ENCODE measurements at places on chromosomes 5 and 9.

DNA sequence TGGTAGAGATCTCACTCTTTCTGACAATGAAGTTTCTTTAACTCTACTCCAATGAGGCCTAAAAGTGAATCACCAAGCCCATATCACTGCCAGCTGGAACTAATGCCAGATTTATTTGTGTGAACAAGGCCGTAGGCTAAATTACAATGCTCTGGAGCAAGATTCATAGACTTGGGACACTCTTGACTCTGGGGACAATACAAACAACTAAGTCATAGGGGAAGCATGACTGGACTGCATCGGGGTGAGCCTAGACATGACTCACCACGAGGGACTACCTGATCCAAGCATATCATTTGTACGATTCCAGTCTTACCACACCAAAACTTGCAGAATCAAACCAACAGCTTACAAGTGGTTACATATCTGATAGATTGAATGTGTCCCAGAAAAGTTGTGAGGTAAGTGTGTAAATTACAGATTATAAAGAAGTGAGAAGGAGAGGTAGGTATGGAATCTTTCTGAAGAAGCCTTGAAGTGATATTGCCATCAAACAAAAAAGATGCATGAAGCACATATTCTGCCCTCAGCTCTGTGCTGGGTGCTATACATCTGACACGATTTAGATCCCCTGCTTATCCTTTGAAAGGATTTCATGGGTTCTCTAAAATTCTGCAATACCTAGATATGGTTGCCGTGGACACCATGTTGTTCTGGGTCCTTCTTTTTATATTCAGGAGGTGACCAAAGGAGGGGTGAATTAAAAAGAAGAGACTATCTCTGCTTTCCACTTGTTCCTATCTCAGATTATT lies 199.3 kb upstream of the PDE4D start:
- peak; percentile 75 for DNase-seq

DNA sequence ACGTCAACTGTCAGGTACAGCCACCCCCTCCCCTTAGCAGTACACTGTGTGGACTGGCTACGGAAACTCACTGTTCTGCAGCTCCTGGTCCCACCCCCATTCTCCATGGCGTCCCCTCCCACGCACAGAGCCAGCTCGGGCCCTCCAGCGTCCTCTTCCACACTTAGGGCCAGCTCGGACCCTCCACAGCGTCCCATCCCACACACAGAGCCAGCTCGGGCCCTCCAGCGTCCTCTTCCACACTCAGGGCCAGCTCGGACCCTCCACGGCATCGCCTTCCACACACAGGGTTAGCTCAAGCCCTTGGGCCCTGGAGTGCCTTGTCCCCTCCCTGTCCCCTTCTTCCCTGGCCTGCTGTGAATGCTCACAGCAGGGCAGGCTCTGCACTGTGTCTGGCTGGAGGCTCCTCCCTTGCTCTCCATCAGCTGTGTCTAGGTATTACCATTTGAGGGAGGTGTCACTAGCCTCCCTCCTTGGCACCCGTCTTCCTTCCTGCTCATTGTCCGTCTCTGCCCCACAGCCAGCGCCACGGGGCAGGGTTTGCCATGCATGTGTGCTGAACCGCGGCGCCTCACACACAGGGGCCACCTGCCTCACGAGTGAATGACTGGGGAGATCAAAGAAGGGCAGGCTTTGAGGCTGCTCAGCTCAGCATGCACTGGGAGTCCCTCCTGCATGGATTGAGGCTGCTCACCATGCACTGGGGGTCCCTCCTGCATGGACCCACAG lies 78.5 kb upstream of the CACNA1B start:
- DNase-seq, result no peak

DNA sequence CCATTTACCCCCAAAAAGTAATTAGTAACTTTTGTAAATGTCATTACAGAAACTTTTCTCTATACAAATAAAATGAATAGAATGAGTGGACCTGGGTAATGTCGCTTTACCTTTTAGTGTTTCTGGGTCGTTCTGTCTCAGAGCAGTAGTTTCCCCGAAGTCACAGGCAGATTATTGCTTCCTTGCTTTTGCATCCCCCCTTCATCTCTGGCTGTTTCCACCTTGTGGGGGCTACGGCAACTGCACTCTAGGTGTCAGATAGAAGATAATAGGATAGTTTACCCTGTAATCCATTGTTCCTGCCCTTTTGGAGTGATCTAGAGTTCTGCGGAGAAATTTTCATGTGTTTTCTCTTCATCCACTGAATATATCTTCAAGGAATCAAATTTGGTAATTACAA lies 68.7 kb downstream of the PRR16 start:
- no peak for DNase-seq

DNA sequence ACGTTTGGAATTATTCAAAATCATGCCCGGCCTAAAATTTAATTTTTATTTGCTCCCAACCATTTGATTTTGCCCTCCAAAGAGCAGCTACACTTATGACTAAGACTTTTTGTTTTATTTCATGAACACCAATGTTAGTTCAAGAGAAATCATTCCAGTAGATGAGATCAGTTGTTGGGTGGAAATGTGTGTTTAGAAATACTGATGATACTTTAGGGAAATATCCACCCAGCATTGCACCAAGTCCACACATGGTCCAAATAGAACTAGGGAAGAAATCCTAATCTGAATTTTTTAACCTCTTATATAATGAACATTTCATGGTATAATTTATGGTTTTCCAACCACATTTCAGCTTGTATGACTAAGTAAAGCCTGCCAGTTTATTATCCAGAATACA lies 28.3 kb upstream of the GOLPH3 start:
- DNase-seq, result peak; percentile 29

DNA sequence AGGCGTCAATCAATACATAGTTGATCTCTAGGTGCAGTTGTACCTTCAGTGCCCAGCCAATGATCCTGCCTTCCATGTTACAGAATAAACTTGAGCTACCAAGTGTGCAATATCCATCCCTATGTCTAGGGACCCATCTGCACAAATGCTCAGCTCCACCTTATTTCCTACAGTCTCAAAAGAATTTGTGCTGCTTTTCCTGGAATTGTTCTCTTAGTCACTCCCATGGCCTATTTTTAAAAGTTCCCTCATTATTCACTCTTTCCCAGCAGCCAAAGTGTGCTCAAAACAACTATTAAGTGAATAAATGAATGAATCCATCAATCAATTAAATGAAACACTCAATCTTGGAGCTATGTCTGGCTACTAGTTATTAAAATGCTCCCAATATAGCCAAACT lies 14.7 kb downstream of the LIX1 start:
- no peak for DNase-seq

DNA sequence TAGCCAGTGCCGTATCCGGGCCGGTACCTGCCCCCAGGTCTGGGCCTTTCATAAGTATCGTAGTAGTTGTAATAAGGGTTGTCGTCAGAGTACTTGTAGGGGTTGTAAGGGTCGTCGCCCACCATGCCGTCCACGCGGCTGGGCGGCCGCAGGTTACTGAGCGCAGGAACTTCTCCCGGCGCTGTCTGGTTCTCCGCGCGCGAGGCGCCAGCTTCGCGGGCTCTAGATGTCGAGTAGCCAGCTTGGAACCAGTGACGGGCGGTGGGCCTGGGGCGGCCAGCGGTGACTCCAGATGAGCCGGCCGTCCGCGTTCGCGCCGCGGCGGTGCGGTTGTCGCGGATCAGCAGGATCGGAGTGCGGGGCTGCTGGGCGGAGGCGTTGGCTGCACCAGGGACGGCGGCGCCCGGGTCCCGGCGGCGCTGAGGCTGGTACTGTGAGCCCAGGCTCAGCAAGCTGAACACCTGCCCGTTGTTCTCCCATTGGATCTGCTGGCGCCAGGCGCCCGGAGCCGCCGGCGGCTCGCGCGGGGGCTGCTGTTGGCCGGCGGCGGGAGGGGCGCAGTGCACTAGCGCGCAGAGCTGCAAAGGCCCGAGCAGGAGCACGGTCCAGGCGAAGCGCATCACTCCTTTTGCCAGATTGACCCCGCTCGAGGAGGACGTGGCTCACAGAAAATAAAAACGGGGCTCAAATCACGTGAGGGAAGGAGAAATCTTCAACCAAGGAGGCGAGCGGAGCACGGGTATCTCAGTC lies 518 bp downstream of the LOX start:
- no peak for DNase-seq

- no peak for DNase-seq
Measured at GRCh38 chr5:158485604-158486081, 614.1 kb downstream of the EBF1 start.

DNA sequence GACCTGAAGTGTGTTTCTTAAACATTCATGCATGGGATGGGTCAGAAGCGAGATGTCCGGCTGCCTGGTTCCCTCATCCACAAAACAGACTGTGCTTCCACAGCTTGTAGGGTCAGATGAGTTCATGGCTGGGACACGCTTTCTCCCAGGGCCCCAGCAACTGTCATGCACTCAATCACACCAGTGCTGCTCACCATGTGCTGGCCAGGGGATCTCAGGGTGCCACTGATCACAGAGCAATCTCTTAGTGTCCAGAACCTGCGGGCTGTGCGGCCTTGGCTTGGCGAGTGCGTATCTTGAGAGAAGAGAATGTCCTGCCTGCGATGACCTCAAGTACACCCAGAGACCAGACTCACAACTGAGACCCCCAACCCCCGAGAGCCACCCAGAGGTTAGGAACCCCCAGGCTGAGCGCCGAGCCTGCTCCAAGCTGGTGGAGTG lies 26.0 kb upstream of the FCN2 start:
- DNase-seq, result no peak

DNA sequence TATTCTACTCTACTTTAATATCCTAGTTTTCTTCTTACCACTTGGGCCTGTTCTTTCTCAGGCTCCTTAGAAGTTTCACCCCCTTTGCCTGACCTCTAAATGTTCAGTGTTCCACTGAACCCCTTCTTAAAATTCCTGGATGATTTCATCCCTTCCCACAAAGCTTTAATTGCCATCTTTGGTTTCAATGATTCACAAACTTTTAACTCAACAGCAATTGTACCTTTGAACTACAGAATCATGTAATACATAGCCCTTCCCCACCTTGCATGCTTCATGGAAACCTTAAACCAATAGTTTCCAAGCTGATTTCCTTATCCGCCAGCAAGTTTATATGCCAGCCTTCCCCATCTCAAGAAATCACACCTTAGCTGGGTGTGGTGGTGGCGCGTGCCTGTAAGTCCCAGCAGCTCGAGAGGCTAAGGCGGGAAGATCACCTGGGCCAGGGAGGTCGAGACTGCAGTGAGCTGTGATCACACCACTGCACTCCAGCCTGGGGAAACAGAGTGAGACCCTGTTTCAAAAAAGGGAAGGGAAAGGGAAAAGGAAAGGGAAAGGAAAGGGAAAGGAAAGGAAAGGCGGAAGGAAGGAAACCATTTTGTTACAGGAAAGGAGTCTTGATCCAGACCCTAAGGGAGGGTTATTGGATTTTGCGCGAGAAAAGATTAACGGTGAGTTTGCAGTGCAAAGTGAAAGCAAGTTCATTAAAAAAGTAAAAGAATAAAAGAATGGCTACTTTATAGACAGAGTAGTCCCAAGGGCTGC lies 1023.7 kb upstream of the DMAC1 start:
- no peak for DNase-seq

GRCh38 chr9:76891874-76892273 lies 14.0 kb downstream of the PRUNE2 start:
- no peak for DNase-seq

DNA sequence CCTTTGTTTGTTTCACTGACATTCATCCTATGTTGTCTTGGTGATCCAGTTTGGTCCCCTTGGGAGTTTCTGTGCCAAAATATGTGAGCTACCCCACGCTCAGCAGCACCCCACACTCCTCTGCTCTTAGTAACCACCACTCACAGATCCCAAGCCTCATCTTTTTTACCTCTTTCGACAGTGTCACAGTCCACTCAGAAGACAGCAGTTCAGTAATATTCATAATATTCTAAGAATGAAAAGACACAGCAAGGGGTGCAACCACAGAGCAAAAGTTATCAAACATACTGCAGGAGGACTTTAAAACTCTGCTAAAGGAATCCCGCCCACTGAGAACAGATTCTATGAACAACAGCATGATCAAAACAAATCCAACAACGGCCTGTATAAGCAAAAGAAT lies 28.2 kb downstream of the RNF130 start:
- DNase-seq, result no peak

GRCh38 chr9:107620236-107620635 lies 130.7 kb upstream of the KLF4 start:
- no peak for DNase-seq

DNA sequence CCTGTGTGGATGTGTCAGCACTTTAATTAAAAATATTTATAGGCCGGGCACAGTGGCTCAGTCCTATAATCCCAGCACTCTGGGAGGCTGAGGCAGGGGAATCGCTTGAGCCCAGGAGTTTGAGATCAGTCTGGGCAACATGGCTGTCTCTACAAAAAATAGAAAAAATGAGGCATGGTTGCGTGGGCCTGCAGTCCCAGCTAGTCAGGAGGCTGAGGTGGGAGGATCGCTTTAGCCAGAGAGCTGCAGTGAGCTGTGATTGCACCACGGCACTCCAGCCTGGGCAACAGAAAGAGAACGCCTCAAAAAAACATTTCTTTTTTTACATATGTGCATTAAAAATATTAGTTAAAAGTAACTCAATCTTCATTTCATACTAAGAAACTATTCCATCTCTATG lies 6.2 kb downstream of the TBC1D9B start:
- no peak for DNase-seq

- no peak for DNase-seq
Measured at GRCh38 chr5:66675406-66675805, 79.2 kb downstream of the MAST4 start.

GRCh38 chr9:96554801-96555566 lies 64.7 kb downstream of the CDC14B start:
- DNase-seq, result no peak

DNA sequence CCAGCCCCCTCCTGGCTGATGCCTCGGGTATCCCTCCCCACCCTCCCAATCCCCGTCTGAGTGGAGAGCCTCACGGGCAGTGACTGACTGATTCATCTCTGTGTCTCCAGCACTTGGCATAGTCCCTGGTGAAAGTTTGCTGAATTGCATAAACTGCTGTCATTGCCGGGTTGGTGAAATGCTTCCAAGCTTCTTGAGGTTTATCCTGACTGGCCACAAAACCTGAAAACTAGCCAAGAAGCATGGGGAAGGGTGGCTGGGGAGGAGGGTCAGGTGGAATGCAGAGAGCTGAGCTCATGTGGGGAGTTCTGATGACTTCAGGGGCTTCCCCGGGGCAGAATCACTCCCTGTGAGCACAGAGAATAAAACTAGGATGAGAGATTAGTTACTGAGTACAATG lies 56.9 kb upstream of the GGTA1 start:
- DNase-seq, result peak; percentile 94
